AG09319 (cell line): ENCODE measurements at places on chromosomes 7 and 10.

DNA sequence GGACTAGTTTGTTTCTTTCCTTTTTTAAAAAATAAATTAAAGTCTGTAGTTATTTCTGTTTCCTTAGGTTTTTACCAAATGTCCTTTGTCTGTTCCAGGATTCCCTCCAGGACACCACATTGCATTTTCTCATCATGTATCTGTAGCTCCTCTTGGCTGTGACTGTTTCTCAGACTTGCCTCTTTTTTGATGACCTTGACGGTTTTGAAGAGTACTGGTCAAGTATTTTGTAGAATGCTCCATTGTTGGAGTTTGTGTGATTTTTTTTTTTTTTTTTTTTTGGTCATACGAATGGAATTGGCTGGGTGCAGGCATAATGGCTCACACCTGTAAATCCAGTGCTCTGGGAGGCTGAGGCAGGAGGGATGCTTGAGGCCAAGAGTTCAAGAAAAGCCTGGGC is 127.1 kb upstream of the BMPER start:
- no peak for DNase-seq

GRCh38 chr7:127250312-127251035 is 2.3 kb downstream of the GRM8 start:
- DNase-seq = no peak

GRCh38 chr10:102455893-102456471 is 4.6 kb upstream of the C10orf95 start:
- DNase-seq = peak; percentile 69

DNA sequence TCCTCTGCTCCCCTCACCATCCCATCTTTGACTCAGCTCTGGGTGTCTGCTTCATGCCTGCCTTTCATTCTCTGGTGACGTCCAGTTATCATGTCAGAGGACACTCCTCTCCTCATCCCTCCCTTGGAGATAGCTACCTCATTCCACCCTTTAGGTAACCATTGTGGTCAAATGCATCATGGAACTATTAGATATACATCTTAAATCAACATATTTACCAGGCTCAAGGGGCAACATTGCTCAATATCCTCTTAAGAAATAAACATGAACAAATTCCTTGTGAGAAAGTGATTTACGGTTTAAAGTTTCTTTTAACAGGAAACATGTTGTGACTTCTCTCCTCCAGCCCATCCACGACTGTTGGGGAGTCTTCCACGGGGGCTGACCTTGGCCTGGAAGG is 511.6 kb upstream of the IGFBP3 start:
- DNase-seq = peak; percentile 64

- no peak for DNase-seq
Observed at GRCh38 chr7:29955799-29956486, 33.7 kb downstream of the SCRN1 start.

- DNase-seq = peak; percentile 52
Observed at GRCh38 chr10:113126229-113127201, 176.5 kb downstream of the TCF7L2 start.

- no peak for DNase-seq
Observed at GRCh38 chr10:102431452-102432124, 786 bp downstream of the CUEDC2 start.

GRCh38 chr10:20858292-20859124 is 38.6 kb downstream of the NEBL start:
- DNase-seq = no peak

DNA sequence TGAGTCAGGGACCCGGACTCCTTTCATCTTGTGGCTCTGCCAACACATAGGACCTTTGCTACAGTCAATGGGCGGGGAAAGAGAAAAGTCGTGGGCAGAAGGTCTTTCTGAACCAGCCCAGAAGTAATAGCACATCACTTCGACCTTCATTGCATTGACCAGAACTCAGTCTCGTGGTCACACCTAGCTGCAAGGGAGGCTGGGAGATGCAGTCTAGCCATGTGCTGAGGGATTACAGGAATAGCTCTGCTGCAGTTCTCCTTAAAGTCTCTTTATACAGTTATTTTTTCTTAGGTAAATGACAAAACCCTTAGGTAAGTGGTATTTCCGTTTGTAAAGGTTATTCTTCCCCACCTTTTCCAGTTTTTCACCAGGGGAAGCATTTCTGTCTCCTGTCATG is 25.4 kb downstream of the WIPF3 start:
- no peak for DNase-seq

GRCh38 chr7:79880312-79880711 is 254.3 kb upstream of the GNAI1 start:
- no peak for DNase-seq

- no peak for DNase-seq
Observed at GRCh38 chr7:69819333-69819705, 221.0 kb downstream of the AUTS2 start.

DNA sequence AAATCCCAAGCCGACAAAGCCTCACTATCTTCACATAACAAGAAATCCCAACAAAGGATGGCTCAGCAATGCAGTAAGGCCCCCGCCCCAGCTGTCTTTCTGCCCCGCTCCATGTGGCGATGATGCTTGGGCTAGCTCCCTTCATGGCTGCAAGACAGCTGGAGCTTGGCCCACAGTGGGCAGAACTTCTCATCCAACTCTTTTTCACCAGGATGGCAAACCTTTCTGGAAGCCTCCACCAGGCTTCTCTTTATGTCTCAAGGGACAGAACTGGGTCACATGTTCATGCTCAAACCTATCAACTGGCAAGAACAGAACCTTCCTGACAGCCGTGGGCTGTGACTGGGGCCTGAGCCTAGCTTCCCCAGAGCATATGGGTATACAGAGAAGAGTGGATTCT is 260.5 kb upstream of the MKLN1 start:
- no peak for DNase-seq
